ENCODE measurements at places on chromosomes 7 and 10.

DNA sequence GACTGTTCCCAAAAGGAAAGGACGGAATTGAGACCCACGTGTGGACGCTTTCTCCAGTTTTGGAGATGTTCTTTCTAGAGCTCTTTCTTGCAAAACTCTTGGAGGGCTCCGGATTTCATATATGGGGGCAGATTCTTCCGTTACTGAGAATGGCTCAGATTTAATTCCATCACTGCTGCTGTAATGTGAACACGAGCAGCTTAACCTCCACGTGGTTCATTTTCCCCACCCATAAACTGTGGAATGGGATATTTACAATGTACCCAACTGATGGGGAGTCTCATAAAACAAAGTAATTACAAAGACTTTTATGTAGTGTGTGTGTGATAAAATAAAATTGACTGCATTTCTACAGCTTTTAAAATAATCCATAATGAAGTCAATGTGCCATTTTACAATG is 15.1 kb upstream of the MSRB2 start:
- DNase-seq = no peak

DNA sequence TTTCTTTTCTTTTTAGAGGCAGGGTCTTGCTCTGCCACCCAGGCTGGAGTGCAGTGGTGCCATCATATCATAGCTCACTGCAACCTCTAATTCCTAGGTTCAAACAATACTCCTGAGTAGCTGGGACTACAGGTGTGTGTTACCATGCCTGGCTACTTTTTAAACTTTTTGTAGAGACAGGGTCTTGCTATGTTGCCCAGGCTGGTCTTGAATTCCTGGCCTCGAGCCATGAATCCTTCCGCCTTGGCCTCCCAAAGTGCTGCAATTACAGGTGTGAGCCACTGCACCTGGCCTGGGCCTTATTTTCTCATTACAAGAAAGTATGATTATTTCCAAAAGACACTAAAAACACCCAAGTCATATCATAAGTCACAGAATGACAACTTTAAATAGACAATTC is 106.6 kb downstream of the CDK6 start:
- DNase-seq = no peak

- no peak for DNase-seq
These were observed 32.2 kb downstream of the PHTF2 start for GRCh38 chr7:77830649-77831355.

GRCh38 chr10:114470361-114470760 is 66.1 kb upstream of the AFAP1L2 start:
- no peak for DNase-seq

- peak; percentile 77 for DNase-seq
These were observed 712.1 kb downstream of the PHTF2 start for GRCh38 chr7:78510580-78511188.

Measured in midbrain (tissue), 1 donor.